ENCODE measurements at places on chromosomes 5 and 9. TPM values are rescaled to one million over a fixed set of nuclear protein-coding genes. Genes with fewer than 3 reads are reported as not detected.

DNA sequence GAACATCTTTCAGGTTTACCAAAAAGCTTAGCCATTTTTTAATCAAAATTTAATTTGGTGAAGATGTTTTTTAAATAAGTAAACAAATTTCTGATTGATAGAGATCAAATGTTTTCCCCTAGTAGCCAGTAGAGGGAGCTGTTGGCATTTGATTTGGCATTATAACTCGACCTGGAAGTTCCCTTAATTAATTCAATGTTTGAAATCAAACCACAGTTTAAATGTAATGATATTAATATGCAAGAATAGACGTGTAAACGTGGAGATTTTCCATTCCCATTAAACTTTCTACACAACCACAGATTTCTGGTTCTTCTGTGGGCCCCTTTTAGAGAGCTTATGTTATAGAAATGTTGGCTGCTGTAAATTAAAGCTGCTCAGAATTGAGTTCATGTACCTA is 148.1 kb upstream of the MPDZ start:
- no peak for DNase-seq

- DNase-seq, result no peak
Observed at GRCh38 chr9:130766021-130766926, 68.8 kb upstream of the ABL1 start.

DNA sequence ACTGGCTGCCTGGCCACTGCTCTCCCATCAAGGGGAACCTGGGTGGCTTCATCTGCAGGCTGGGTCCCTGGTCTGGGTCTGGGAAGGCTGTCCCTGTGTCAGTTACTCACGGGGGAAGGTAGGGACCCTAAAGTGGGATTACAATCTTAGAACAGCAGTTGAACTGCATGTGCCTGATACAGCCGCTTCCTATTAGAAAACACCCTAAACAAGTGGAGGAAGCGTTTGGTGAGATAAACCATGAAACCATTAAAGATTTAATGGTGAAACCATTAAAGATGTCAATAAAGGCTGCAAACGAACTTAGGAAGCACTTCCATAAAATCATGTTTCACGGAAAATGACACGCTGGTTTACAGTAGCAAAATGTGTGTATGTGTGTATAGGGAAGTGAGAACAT is 2.5 kb upstream of the GFI1B start:
- DNase-seq, result no peak

GLRA1 gene
- not detected for total RNA-seq

PCSK1 gene
- total RNA-seq, result not detected

HMGCS1 gene
- total RNA-seq, result 46.9 TPM

ANGPTL2 gene
- not detected for total RNA-seq

TMEM8B gene
- total RNA-seq, result 6.1 TPM
